H9 (cell line): ENCODE measurements at places on chromosomes 5 and 9.

DNA sequence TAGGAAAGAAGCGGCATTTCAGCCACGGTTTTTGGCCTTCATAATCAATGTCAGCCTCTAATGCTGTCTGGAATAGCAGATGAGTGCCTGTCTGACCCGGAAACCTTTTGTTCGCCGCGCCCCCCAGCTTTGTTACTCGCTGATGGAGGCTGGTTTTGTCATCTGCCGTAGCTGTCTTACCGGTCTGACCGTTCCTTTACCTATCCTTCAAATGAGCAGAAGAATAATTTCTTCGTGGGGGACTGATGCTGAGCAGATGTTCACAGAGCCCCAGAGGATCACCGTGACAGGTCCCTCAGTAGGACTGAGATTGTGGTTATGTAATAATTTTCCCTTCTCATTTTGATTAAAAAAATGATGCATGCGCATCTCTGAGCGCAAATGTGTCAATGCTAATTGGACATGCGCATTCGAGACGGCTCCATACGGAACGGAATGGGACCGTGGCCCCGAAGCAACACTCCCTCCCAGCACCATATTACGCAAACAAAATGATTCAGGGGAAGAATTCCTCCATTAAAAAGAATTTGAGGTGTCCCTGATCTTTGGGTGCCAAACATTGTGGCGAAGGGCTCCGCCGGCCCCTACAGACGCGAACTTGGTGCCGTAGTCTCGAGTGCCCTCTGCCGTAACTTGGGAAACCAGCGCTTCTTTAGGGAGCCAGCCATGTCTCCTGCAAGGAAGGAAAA, 27.6 kb downstream of the TLX3 start:
- no peaks in the 10 kb centered on the region for H3K4me1 ChIP-seq
- DNase-seq: no peak
- peak overlapping the region; percentile 62 for H3K4me3 ChIP-seq
- no peak overlapping the region for H3K27ac ChIP-seq
- no peaks in the 10 kb centered on the region for H3K36me3 ChIP-seq

- H3K4me3 ChIP-seq: no peak overlapping the region
- no peak overlapping the region for H3K27ac ChIP-seq
- no peaks in the 10 kb centered on the region for H3K27me3 ChIP-seq
- DNase-seq: no peak
Observed at GRCh38 chr5:155085282-155085989, 71.9 kb downstream of the KIF4B start.

DNA sequence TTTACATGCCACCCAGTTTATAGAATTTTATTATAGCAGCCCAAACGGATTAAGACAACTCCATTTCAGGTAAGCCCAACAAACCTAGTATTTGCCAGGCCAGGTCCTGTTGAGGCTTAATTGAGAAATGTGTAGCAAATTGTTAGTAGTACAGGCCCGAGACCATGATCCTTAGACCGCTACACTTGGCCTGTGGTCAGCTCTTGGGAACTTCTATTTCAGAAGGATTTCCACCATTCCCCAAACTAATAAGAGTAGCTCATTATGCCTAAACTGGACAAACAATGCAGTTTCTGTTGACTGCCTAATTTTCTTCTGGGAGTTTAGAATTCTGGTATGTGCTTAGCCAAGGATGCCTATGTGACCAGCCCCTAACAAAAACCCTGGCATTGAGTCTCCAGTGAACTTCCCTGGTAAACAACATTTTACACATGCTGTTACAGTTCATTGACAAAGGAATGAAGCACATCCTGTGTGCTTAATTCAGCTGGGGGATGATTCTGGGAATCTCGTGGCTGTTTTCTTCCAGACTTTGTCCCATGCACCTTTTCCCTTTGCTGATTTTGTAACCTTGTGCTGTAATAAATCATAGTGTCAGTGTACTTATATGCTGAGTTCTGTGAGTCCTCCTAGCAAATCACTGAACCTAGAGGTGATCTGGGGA, 5.6 kb upstream of the GPX3 start:
- H3K27ac ChIP-seq: no peak overlapping the region
- H3K36me3 ChIP-seq: no peaks in the 10 kb centered on the region
- H3K4me3 ChIP-seq: no peak overlapping the region
- DNase-seq: no peak

GRCh38 chr5:112923148-112923917, 1.3 kb upstream of the REEP5 start:
- H3K4me1 ChIP-seq: no peaks in the 10 kb centered on the region
- no peaks in the 10 kb centered on the region for H3K27me3 ChIP-seq
- no peak overlapping the region for H3K4me3 ChIP-seq
- no peak overlapping the region for H3K27ac ChIP-seq

- H3K4me3 ChIP-seq: no peak overlapping the region
- peaks cover 2% of the 10 kb centered on the region; the same call in 1 of the 2 replicates for H3K4me1 ChIP-seq
- 0 out of 2 replicates have a peak, but pooled peaks cover 5% of the 10 kb centered on the region for H3K36me3 ChIP-seq
- no peaks in the 10 kb centered on the region for H3K27me3 ChIP-seq
- no peak for DNase-seq
- H3K27ac ChIP-seq: no peak overlapping the region
Observed at GRCh38 chr5:137195483-137195882, 303.6 kb downstream of the SPOCK1 start.

DNA sequence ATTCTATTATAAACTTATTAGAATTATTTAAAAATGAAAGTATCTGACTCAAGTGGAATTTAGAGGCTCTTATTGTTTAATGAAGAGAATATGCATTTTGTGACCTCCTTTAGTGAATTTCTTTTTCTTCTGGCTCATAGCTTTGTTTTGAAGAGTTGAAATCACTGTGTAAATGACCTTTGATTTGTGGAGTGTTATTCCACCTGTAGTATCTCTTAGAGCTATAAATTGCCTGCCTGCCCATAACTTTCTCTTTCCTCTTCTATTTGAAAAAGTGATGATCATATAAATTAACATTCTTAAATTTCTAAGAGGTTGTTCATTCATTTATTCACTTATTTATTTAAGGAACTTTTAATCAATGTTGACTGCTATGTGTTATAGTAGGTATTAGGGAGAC, 16.1 kb downstream of the CSNK1G3 start:
- no peak overlapping the region for H3K27ac ChIP-seq
- H3K4me3 ChIP-seq: no peak overlapping the region
- no peak for DNase-seq
- H3K4me1 ChIP-seq: no peaks in the 10 kb centered on the region
- peaks cover 2% of the 10 kb centered on the region; the same call in 1 of the 2 replicates for H3K36me3 ChIP-seq

GRCh38 chr5:143182901-143183820, 220.3 kb downstream of the NR3C1 start:
- H3K27ac ChIP-seq: no peak overlapping the region
- H3K4me1 ChIP-seq: no peaks in the 10 kb centered on the region
- H3K36me3 ChIP-seq: no peaks in the 10 kb centered on the region
- H3K27me3 ChIP-seq: no peaks in the 10 kb centered on the region
- no peak overlapping the region for H3K4me3 ChIP-seq
- no peak for DNase-seq

- H3K27ac ChIP-seq: no peak overlapping the region
- no peak overlapping the region for H3K4me3 ChIP-seq
- H3K36me3 ChIP-seq: no peaks in the 10 kb centered on the region
- peaks cover 10% of the 10 kb centered on the region; the same call in 1 of the 2 replicates for H3K4me1 ChIP-seq
- DNase-seq: no peak
Observed at GRCh38 chr9:105168870-105169319, 75.6 kb upstream of the SLC44A1 start.
